ENCODE measurements at places on chromosomes 11 and 22. TPM values are rescaled to one million over a fixed set of nuclear protein-coding genes. Genes with fewer than 3 reads are reported as not detected.

Gene UCP2
- 23.4 TPM for total RNA-seq

Gene KCNQ1
- 41.8 TPM for total RNA-seq

Gene NDUFA6
- total RNA-seq = 270 TPM

Gene SCGB1A1
- not detected for total RNA-seq

Gene APOBEC3H
- total RNA-seq = 0.41 TPM

Gene TRIM34
- 1.7 TPM for total RNA-seq

Data from left ventricle myocardium inferior (tissue), 1 donor.